ENCODE measurements at places on chromosomes 3 and 15.

GRCh38 chr3:157868196-157868595 lies 238.0 kb downstream of the SHOX2 start:
- no peak for DNase-seq

DNA sequence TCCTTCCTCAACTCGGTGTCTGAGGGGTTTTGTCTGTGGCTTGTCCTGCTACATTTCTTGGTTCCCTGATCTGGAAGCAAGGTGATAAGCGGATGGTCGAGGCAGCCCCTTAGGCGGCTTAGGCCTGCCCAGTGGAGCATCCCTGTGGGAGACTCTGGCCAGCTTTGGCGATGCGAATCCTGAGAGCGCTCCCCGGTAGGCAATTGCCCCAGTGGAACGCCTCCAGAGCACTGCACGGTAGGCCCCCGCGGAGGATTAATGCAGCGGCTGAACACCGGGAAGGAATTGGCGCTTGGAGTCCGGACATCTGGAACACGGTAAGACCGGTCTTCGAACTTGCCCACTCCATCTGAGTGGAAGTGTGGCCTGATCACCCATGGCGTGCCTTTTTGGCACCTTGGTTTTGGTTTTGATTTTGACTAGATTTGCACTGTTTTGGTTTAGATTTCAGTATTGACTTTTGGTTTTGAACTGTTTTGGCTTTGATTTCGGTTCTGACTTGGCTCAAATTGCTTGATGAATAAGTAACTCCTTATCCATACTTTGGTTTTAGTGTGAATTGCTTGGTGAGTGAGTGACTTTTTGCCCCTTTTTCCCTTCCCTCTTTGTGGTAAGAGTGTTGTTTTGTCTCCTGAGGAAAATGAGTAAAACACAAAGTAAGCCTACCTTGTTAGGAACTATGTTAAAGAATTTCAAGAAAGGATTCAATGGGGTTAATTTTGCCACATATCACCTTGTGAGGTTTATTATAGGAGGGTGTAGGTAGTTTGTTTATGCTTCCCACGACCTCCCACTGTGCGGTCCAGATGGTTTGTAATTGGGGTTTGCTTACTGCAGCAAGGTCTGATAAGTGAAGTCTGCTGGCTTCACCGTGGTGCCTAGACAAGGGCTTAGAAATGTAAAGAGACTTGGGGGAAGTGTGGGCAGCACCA lies 27.1 kb upstream of the GPR156 start:
- DNase-seq: no peak

DNA sequence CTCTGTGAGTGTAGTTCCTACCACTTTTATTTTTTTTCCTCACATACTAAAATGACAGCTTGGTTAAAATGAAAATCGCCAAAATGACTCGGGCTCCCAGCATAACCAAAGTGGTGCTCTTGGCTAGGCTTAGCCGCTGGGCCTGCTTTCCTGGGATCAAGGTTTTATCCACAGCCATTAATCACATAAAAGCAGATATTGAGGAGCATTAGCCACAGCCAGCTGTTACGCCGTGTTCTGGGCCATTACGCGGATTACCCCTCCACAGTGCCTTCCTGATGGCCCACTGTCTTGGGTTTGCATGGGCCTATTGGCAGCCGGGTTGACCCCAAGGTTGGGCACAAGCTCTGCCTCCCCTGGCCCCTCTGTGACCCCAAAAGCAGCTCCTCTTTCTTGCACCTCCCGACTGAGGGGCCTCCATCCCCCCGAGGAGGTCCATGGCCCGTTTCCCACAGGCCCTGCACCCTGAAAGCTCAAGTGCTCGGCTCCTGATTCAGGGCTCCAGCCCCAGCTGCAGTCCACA lies 30.4 kb upstream of the TRPM1 start:
- no peak for DNase-seq

DNA sequence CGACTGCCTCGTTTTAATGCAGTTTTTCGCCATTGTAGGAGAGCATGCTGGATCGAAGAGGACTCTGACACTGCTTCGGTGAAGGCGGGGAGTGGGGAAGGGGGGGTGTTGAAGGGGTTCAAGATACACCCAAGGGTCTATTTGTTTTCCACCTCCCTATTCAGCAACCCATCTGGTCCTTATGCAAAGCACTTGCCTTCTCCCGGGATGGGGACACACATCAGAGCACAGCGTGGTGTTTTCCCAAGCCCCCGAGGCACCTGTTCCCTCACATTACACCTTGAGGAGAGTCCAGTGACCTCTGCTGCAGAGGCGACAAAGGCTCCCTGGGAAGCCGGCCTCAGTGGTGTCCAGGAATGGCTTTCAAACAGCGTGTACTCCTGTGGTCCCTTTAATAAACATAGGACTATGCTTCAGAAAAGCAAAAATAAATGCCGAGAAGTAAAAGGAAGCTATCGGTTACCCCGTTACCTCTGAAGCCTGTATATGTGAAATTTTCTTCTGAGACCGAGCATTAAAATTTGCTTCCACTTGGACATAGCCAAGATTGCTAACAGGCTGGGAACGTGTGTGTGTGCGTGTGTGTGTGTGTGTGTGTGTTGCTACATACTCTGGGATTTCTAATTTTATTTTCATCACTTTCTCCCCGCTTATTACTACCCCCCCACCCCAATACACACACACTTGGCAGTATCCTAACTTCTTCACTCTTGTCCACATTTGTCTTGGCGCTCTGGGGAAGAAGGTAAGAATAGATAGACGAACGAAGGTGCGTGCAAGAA lies 53.2 kb downstream of the CCDC54 start:
- no peak for DNase-seq

DNA sequence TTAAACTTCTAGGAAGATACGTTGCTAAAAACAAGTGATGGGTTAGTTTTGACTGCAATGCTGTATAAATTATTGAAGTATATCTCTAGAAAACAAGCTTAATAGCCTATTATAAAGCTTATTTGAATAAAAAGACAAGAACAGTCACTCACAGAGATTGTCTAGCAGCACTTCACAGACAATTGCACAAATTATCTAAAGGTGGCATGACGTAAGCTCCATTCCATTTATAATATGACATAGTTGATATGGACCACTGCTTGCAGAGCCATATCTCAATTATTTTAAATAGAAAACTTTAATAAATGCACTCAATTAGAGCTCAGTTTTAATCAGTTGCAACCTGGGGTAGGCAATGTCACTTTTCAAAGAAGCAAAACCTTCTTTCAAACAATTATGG lies 319.9 kb upstream of the GBE1 start:
- DNase-seq: no peak

GRCh38 chr3:134111616-134112015 lies 81.9 kb upstream of the SLCO2A1 start:
- DNase-seq: no peak

DNA sequence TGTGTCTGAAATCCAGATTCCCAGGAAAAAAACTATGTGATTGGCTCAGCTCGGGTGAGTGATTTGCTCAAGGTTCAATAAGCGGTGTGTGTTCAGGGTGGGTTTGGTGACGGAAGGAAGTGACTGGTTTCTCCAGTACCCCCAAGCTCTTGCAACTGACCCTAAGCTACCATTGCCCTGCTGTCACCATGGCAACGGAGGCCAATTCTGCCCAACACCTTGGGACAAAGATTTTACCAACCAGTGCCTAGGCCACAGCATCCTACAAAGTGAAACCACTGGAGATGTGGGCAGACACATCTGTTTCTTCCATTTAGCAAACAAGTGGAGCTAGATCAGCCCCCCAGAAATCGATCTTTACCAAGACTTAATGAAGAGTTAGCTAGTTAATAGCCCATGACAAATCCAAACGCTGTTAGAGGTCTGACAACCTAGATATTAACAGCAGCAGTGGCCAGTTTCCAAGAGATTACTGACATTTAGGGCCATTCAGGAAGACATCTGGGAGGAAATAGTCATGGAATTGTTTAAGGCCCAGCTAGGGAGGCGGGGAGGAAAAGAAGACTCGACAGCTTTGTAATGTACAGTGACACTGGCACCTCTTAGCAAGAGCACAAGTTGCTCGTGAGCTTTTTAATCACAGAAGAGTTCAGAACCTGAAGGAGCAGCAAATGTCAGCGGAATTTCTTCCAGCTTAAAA lies 195.9 kb downstream of the SLCO3A1 start:
- DNase-seq: no peak

DNA sequence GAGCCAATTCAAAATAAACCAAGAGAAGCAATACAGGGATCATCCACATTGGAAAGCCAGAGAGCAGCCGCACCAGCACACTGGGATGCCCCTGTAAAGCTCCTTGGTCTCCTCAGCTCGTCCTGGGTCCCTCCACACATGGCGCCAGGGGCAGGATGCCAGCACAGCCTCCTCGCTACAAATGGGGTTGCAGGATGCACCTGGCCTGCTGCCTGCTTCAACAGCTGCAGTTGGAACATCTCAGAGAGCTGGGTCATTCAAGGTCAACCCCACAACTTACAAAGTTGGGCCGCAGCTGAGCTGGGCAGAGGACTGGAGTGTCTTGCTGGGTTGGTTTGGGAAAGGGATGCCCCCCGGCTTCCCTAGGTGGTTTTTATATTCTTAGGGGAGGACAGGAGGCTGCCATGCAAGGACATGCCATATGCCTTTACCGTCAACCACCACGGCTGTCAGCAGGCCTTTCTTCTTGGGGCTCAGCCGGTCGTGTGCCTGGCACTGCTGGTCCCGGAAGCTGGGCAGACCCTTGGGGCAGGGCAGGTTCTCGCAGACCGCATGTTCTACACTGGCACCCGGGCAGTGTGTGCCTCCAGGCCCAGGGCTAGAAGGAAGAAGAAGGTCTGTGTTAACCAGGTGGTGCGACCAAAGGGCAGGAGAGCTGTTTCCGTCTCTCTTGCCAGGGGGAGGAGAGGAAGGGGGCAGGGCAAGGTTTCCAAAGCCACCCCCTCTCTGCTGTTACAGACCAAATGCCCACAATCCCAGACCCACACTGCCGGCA lies 225.2 kb downstream of the ADAMTS17 start:
- DNase-seq: no peak

GRCh38 chr3:164730815-164731360 lies 347.4 kb downstream of the SI start:
- DNase-seq: no peak

DNA sequence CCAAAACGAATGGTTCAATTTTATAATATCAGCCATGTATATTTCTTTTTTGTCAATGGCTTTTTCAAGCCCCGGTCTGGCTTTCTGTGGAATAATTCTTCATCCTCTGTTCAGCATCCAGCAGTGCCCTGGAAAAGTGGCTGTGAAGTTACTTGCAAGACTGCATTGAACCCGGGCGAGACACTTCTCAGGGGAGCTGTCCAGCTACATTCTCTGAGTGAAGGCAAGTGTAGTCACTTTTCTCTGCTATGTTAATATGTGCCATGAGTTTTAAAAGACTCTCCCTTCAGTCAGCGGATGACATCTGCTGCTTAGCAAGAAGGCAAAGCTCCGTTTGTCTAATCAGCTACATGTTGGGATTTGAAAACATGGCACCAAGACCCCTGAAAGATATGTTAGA lies 81.3 kb upstream of the RGMA start:
- no peak for DNase-seq

GRCh38 chr3:151216641-151217607 lies 13.9 kb upstream of the GPR171 start:
- DNase-seq: no peak

- DNase-seq: no peak
Measured at GRCh38 chr3:168552251-168552650, 456.5 kb upstream of the GOLIM4 start.

DNA sequence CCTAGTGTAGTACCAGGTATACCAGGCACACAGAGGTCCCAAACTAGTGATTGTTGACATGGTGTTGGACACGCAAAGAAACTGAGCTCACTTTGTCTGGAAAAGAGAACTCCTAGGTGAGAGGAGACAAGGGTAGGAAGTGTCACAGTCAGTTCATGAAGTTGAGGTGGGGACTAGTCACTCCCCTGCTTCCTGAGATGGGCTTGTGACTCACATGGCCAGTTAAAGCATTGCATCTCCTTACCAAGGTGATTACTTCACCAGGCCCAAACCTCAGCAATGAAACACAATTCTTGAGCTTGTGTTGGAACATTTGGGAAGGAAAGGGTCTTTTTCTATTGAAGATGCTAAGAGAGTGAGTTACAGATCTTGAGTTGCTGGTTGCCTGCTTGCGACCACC lies 49.2 kb upstream of the RAD18 start:
- DNase-seq: no peak

GRCh38 chr15:68380456-68380855 lies 51.5 kb downstream of the ITGA11 start:
- DNase-seq: no peak

DNA sequence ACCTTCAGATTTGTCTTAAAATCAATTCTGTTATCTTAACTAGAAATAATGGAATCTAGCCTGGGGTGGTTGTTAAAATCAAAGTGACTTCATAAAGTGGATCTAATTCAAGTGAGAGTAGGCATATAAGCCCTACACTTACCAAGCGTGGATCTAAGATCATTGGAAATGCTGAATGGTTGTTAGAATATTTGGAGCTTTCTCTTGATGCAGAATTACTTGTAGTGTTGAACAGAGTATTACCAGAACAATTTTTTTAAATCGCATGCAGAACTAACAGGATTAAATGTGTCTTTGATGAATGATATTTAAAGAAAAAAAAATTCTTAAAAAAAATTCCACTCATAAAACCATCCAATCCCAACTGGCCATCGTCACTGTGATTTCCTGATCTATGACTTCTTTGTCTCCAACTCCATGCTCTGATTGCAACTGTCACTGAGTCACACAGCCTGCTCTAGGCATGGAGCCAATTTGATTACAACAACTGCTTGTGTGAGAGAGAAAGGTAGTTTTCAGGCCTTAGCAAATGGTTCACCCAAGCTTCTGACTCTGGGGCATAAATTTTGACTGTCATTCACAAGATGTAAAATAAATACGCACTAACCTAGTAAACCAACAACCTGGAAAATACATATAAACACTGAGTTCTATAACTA lies 25.9 kb upstream of the SPRED1 start:
- DNase-seq: no peak

DNA sequence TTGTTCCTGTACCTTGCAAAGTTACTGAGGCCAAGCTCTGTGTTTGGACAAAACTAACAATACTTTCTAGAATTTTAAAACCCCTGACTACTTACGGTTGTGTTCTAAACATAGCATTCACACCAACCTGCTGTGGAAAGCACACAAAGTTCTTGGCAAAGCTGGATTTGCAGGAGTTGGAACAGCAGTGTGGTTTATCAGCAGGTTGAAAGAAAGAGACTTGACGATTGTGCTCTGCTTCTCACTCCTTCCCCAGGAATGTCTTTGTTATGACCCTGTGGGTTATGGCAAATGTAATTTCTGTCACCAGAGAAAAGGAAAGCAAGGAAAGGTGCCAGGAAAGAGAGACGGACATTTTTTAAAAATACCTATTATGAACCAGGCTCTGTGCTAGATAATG lies 165.5 kb upstream of the TGFBR2 start:
- DNase-seq: no peak

DNA sequence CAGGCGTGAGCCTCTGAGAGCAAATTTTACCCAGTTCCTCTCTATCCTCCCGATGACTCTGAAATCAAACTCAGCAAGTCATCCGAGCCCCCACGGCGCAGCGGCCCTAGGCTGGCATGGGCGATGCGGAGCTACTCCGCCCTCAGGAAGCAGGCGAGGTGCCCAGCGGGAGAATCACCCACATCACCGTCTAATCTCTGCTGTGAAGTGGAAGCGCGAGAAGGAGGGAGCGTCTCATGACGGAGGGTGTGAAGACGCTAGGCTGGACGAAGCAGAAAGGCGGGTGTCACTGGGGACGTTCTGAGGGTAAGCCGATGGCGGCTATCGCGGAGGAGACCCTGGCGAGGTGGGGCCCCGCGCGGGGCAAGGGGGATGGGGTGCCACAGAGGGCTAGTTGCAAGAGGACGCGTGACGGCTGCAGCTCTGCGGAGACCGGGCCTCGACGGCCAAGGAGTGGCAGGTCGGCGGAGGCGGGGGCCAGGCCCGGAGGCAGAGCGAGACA lies 9.1 kb upstream of the GNAI2 start:
- no peak for DNase-seq

GRCh38 chr3:185479373-185479945 lies 19.4 kb downstream of the TMEM41A start:
- no peak for DNase-seq

GRCh38 chr3:127822682-127823425 lies 539 bp upstream of the MGLL start:
- no peak for DNase-seq
